Activated naive CD8-positive, alpha-beta T cell treated with anti-CD3 and anti-CD28 coated beads, Interleukin-2, amount 50 U/mL, for 24 hours (primary cell): ENCODE measurements at places on chromosomes 11 and 22.
A peak's percentile ranks its signal among the peaks of the same experiment; 100 is the strongest.

DNA sequence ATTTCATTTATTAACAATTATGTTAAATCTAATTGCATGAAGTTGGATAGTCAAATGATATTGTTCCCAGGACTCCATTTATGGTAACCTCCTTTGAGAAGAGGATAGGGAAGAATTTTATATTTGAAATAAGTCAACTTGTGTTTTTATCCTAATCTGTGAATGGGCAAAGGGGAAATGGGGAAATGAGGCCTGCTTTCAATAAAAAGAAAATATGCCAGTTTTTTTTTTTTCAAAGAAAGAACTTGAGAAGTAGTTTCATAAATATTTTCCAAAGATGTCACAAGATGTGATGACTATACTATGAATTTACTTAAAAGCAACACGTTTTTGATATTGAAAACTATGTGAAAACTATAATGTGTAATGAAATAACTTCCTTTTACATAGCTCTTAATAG lies 201.8 kb downstream of the TMEM135 start:
- DNase-seq, result no peak

DNA sequence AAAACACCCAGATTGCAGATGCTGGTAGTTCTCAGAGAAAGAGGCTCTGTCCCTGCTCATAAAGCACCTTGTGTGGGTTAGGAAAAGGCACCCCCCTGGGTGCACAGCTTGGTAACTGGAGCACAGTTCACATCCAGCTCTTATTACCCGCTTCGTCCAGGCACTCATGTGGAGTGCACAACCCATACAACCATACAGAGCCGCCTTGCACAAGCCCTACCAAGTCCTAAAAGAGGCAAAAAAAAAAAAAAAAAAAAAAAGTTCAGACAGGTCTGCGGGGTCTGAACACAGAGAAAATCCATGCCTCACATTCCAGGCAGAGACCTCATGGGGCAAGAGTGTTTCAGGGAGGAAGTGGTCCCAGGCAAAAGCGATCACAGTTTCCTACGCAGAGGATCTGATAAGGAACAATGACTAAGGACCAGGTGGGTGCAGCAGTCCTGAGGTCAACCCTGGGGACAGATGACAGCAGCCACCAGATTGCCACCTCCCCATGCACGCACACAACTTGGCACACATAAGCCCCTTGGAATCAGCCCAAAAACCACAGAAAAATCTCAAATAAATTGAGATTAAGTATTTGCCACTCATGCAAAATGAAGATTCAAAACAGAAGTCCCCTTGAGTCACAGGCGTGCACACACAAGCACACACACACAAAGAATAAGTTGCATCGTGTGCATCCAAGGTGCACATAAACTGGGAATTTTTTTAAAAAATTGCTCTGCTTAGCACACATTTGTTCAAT lies 12.3 kb downstream of the MB start:
- DNase-seq, result peak; percentile 47

DNA sequence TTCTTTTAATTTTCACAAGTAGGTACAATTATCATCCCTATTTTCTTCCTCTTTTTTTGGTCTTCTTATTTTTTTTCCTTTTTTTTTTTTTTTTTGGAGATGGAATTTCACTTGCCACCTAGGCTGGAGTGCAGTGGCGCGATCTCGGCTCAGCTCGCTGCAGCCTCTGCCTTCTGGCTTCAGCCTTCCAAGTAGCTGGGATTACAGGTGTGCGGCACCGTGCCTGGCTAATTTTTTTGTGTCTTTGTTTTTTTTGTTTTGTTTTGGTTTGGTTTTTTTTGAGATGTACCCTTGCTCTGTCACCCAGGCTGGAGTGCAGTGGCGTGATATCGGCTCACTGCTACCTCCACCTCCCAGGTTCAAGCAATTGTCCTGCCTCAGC lies 16.7 kb downstream of the TOB2 start:
- no peak for DNase-seq

DNA sequence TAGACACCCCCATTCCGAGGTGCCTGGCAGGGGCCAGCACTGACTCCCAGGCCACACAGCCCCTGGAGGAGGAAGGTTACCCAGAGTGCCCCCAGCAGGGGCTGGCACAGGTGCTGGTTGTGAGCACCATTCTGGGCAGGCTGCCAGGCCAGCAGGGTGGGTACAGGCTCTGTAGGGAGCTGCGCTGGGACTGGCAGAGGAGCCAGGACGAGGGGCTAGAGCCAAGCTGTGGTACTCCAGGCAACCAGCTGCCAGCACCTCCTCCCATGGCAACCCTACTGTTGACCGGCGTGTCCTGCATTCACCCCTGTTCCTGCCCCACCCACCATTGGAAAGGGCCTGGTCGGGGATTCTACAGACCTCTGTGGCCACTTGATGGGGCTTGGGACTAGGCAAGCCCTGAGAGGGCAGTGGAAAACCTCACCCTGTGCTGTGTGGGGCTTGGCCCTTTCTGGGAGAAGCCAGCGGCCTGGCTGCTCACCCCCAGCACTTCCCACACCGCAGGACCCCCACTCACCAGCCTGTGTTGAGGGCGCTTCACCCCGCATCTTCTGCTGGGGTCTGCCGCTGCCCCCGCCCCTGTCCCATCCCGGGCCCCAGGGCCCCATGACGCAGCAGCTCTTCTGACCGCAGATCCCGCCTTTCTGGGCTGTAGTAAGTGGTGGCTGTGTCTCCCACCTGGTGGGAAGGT lies 1.9 kb downstream of the CLDN5 start:
- no peak for DNase-seq

DNA sequence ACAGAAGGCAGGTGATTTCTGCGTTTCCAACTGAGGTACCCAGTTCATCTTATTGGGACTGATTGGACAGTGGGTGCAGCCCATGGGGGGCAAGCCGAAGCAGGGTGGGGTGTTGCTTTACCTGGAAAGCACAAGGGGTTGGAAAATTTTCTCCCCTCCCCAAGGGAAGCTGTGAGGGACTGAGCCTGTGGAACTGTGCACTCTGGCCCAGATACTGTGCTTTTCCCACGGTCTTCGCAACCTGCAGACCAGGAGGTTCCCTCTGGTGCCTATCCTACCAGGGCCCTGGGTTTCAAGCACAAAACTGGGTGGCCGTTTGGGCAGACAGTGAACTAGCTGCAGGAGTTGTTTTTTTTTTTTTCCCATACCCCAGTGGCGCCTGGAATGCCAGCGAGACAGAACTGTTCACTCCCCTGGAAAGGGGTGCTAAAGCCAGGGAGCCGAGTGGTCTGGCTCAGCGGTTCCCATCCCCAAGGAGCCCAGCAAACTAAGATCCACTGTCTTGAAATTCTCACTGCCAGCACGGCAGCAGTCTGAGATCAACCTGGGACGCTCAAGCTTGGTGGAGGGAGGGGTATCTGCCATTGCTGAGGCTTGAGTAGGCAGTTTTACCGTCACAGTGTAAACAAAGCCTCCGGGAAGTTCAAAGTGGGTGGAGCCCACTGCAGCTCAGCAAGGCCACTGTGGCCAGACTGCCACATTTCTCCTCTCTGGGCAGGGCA lies 97.2 kb downstream of the JRKL start:
- DNase-seq, result no peak

DNA sequence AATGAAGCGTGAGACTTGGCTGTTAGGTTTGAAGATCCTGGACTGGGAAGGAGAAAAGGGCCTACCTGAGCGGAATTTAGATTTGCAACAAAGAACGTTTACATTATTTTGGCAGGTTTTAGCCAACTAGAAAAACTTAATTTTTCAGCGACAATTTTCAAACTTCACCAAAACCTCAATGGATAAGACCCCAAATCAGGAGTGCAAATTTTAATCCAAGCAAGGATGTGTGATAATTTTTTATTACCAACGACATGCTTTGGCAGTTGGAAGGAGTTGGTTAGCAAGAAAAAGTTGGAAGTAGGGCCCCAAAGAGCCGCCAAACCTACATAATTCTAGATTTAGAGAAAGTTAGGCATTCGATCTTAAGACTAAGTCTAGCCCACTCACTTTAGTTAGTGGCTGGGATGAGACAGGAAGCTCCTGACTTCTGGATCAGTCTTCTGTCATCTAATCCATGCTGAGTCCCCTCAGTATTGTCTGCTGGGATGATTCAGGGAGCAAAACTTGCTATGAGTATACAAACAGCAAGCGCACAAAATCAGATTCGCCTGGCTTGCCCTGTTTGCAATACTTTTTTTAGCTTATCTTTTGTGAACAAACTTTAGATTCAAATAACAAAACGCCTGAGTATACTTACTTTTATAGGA lies 787 bp upstream of the RDX start:
- no peak for DNase-seq

GRCh38 chr11:61392981-61393595 lies 701 bp downstream of the TMEM216 start:
- peak; percentile 11 for DNase-seq

DNA sequence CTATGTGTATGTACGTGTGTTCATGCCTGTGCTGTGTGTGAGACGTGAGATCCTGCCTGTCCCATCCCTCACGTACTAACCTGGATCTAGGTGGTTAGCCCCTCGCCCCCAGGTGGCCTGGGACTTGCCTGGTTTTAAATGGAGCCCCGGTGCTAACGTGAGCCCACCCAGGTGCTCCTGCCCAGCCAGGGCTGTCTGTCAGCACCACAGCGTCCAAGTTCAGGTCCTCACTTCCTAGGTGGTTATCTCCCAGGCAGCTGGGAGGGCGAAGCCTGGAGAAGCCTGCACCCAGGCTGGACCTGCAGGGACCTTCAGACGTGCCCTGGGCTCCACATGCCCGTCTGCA lies 86.0 kb downstream of the KCNQ1 start:
- DNase-seq, result no peak

DNA sequence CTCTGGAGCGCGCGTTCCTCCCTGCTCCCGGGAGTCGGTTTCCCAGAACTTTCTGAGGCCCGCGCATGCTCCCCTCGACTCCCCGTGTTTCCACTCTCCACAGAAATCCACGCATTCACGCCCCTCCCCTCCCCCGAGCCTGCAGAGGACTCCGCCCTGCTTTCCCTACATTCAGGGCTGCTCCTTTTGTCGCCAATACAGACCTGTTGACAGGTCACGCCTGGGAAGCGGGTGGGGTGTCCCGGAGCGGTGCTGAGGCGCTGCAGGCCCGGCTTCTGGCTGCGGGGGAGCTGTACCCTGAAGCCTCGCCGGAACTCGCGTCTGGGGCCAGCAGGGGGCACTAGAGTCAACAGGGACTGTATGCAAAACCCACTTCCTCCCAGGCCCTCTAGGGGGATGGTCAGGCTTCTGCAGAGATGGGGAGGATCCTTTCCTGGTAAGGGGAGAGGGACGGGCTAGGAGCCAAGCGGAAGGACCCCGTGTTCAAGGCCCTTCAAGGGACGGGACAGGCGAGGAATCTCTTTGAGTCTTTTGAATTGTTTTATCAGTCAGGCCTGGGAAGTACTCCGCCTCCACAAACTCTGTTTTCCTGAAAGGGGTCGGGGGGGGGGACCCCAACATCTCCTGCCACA lies at the start of gene PRAME:
Gene PRAME, minus strand, starts transcription at position 294 of the 632 bp plus-strand sequence. CDS start 2,433 bp downstream, outside the sequence.
- DNase-seq, result peak; percentile 88

GRCh38 chr11:73393011-73393380 lies 16.8 kb downstream of the RELT start:
- DNase-seq, result no peak

GRCh38 chr11:124644426-124645280 lies 22.0 kb downstream of the TBRG1 start:
- DNase-seq, result peak; percentile 18

DNA sequence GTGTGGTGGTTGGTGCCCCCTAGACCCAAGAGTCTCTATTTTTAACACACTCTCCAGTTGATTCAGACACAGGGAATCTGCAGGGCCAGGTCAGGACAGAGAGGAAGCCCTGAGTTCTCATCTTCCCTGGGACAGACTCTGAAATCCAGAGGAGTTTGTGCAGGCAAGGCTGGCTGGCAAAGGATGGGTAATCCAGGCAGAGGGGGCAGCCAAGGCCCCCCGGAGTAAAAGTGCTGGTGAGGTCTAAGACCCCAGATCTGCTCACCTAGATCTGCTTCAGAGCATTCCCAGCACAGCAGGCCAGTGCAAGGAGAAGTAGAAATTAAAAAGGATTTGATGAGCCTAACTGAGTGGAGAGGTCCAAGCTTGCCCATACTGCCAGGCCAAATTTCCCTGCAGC lies 40.6 kb upstream of the MN1 start:
- no peak for DNase-seq

- DNase-seq, result no peak
Observed at GRCh38 chr22:24426851-24427499, 424 bp upstream of the ADORA2A start.

DNA sequence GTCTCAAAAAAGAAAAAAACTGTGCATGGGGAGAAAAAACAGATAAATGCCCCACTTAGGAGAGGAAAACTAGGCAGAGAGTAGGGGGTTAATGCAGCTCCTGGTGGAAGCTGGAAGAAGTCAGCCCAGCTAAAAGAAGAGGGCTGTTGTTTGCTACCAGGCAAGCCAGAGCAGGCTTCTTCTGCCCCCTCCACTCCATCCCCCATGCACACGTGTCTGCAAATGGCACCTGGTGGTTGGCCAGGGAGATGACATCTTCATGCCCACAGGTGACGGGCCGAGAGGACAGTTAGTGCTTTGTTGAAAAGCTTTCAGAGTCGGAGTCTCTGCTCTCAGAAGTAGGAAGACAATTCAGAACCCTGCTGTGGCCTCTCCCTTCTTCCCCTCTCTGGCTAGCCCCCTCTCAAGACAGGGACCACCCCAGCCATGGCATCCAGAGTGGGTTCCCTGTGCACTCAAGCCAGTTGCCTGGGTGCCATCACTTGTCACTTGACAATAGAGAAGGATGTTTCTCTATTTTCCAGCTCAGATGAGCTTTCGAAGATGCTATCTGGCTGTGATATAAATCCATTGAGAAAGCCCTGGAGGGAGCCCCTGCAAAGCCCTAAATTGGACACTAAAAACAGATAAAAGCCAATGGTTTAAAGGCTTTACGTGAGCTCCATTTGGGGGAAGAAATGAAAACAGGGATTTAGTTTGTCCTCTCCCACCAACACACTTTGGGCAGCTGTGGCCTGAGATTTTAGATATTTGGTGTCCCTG lies 142.0 kb downstream of the TRIM29 start:
- DNase-seq, result no peak

- DNase-seq, result no peak
Observed at GRCh38 chr11:33490842-33491370, 209.7 kb downstream of the C11orf91 start.

- DNase-seq, result peak; percentile 1
Observed at GRCh38 chr11:131186629-131187101, 183.8 kb upstream of the NTM start.

GRCh38 chr11:57699813-57700212 lies 12.2 kb downstream of the MED19 start:
- DNase-seq, result no peak

- DNase-seq, result no peak
Observed at GRCh38 chr11:64112771-64113461, 53.0 kb downstream of the MACROD1 start.

GRCh38 chr11:79100093-79100910 lies 340.5 kb downstream of the TENM4 start:
- DNase-seq, result peak; percentile 27

DNA sequence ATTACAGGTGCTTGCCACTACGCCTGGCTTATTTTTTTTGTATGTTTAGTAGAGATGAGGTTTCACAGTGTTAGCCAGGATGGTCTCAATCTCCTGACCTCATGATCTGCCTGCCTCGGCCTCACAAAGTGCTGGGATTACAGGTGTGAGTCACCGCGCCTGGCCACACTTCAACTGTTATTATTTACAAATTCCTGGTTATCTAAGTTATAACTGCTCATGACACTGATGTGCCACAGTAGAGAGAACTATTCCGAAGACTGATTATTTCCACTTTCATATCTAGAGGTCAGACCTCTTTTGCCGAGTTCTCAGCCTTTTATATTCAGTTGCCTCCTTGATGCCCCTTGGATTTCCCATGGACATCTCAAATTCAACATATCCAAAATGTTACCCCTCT lies 3.9 kb upstream of the NUP160 start:
- DNase-seq, result no peak

GRCh38 chr22:48098921-48099245 lies 1336.4 kb downstream of the TBC1D22A start:
- DNase-seq, result no peak
